ENCODE measurements at places on chromosomes 11 and 22.

DNA sequence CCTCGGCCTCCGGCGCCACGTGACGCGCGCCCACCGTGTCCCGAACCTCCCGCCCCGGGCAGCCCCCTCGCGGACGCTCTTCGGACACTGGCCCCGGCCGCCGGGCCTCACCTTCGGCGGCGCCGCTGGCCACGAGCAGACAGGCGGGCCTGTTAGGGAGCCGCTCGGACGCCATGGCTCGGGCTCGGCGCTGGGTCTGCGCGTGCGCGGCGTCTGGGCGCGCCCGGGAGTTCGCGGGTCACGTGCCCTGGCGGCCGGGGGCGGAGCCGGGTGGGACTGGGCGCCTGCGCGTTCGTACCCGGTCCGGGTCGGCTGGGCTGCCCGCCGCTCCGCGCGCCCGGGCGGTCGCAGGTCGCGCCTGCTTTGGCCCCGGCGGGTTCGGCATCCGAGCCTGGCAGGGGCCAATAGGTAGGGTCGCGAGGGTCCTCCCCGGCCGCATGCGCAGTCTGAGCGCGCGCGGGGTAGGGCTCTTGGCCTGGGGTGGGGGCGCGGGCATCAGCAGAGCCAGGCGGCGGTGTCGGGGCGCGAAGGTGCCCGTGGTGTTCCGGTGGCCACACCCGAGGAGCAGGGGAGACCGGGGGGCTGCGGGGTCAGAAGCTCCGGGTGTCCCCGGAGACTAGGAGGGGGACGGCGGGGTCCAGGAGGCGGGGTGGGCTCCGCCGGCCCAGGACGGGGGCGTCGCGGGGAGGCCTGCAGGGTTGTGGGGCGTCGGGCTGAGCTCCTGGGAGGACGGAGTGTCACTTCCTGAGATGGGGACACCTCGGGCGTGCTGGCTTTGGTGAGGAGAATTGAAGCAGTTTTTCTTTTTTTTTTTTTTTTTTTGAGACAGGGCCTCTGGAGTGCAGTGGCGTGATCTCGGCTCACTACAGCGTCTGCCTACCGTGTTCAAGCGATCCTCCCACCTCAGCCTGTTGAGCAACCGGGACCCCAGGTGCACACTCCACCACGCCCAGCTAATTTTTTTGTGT lies at the start of gene GATD1:
Gene GATD1, minus strand, starts transcription at position 200 of the 968 bp plus-strand sequence. Its CDS starts 25 bp downstream, at position 175.
- DNase-seq, result peak; percentile 84

DNA sequence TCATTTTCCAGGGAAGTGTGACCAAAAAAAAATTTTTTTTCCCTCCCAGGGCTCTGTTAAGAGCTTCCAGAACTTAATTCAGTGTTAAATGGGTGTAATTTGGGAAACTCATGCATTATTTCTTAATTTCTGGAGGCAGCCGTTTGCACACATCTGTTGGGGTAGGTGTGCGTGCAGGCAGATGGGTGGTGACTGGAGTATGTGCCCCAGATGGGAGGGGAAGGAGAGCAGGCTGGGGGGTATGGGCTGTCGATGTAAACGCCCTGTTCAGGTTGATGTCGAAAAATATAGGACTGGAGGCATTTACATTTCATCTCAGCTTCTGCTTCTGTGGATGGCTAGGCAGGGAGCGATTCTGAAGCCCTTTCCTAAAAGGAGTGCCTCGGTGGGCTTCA lies 13.7 kb upstream of the SHISAL1 start:
- DNase-seq, result no peak

DNA sequence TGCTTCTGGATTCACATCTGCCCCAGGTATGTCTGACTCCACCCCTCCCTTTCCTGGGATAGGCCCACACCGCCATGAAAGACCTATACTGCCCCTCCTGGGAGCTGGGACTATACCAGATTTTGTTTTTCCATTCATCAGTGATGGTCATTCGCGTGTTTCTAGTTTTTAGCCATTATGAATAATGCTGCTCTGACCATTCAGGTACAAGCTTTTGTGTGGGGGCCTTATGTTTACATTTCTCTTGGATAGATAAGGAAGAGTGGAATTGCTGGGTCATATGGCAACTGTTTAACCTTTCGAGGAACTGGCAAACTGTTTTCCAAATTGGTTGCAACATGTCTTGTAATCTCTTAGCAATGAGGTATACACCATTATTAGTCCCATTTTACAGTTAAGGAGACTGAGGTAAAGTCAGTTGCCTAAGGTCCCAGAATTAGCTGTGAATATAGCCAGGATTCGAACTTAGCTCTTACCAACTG lies 1.2 kb upstream of the TBC1D10A start:
- DNase-seq, result no peak

DNA sequence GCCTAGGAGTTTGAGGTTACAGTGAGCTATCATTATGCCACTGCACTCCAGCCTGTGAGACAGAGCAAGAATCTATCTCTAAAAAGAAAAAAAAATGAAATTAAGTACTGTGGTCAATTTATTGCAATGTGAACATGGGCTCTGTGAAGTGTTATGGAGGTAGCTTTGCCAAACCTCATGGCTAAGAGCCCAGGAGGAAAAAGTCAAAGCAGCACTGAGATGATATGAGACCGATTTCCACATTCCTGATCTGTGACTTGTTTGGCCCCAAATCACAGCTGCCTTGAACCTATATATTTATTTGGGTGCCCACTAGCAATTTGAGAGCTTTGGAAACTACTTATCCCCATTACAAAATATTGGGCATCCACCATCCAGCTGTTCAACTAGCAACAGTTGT lies 29.8 kb upstream of the TMEM135 start:
- no peak for DNase-seq

DNA sequence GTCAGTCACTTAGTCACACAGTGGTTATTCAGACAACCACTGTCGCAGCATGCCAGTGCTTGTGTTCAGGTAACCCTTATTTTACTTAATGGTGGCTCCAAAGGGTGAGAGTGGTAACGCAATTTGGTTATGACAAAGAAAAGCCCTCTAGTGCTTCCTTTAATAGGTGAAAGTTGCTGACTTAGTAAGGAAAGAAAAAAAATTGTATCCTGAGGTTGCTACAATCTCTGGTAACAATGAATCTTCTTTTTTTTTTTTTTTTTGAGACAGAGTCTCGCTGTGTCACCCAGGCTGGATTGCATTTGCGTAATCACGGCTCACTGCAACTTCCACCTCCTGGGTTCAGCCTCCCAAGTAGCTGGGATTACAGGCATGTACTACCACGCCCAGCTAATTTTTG lies 64.5 kb downstream of the C11orf91 start:
- DNase-seq, result no peak

DNA sequence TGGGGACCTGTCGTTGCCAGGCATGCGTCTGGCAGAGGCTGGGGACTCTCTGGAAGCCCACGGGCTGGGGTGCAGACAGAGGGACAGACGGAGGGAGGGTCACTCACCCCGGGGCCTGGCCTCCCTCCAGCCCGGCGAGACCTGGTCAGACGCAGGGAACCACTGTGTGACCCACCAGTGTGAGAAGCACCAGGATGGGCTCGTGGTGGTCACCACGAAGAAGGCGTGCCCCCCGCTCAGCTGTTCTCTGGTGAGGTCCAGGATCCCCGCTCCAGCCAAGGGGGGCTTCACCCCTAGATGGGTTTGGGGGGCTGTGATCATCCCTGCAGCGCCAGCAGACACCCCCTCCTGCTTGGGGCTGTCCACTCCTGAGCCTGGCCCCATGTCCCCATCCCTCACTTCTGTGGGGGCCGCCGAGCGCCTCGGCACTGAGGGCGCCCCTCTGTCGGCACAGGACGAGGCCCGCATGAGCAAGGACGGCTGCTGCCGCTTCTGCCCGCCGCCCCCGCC lies 23.6 kb upstream of the MUC5B start:
- DNase-seq, result no peak

DNA sequence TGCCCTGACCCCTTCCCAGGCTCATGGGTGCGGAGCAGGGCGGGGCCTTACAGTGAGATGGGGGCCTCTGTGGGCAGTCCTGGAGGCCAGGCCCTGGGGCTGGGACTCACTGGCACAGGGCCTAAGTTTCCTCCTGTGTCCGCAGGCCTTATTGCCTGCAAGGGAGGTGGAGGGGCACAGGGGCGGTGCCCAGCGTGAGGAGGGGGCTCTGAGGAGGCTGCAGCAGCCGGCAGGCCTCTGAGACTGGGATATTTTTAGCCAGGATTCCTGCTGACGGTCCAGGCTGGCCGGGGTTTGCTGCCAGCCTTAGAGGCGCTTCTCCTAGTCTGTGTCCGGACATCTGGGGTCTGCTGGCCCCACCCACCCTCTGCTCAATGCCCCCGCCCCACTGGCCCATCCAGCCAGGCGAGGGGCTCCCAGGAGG lies 5.7 kb upstream of the RTN4R start:
- DNase-seq, result no peak

DNA sequence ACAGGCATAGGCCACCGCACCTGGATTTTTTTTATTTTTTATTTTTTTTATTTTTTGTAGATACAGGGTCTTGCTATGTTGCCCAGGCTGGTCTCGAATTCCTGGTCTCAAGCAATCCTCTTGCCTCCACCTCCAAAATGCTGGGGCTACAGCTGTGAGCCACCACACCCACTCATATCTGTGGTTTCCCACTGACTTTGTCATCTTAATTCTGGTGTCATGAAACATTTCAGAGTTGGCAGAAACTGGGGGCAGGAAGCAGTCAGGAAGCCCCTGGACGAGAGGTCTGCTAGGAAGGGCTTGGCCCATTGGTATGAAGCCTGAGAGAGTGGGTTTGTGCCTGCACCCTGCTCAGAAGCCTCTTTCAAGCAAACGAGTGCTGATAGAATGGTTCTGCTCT lies 49.1 kb downstream of the COMMD9 start:
- no peak for DNase-seq

DNA sequence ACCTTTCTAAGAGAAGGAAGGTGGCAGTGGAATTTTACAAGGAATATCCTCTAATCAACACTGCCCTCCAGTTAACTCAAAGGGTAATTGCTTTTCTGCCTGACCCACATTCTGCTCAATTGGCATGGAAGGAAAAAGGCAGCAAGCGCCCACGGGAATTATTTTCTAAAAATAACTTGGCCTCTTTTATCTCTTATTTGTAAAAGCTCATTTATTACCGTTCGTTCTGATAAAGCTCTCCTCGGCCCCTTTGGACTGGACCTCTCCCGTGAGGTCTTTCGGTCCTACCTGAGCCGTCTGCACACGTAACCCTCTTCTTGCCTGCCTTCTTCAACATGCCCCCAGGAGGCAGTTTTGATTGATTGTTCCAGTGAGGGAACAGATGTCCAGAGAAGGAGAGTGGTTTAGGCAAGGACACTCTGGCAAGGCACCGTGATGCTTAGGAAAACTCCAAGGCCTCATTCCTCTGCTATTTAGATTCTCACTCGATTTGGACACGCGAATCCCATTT lies 53.2 kb upstream of the CRTAM start:
- no peak for DNase-seq

DNA sequence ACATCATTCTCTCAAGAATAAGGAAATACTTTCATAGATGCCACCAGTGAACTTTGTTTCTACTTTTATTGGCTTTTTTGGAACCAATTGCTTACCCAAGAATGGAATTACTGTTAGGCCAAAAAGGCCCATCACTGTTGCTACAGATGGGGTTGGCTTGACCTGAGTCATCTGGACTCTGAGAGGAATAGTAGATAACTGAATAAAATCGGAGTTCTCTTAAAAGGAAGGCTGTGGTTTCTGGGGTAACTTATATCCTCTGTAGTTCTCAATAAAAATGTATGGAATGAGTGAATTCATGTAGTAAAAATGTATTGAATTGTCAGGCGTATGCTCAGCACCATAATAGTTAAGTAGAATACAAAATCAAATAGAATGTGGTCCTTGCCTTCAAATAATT lies 56.6 kb downstream of the ARHGEF12 start:
- DNase-seq, result no peak

- DNase-seq, result no peak
These were observed 11.3 kb upstream of the FBXO3 start for GRCh38 chr11:33785609-33786008.

DNA sequence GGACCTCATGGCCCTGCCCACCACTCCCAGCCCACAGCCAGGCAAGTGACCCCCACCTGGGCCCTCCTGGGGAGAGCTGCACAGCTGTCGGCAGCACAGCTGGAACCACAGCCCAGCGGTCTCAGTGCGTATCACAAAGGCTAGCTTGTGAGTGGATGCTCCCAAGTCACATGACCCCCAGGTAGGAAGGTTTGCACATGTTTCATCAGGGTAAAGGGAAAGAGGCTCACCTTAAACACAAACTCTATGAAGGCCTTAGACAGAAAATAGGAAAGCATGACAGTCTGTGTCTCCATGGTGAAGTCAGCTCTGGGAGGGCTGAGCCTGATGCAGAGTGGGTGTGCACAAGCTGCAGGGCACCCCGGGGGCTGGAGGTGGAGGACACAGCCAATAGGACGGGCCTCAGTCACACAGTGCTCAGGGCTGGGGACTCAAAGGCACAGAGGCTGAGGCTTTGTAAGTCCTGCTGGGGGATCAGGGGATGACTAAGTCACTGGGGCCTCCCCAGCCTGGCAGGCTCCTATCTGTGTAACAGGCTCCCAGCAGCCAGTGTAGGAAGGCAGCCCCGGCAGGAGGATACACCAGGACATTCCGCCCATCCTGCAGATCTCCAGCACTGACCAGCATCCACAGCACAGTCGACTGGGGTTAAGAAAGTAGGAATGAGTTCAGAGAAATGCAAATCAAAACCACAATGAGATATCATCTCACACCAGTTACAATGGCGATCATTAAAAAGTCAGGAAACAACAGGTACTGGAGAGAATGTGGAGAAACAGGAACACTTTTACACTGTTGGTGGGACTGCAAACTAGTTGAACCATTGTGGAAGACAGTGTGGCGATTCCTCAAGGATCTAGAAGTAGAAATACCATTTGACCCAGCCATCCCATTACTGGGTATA lies 22.0 kb downstream of the CELSR1 start:
- DNase-seq, result no peak
